ENCODE measurements at places on chromosomes 12 and 14.
A peak's percentile ranks its signal among the peaks of the same experiment; 100 is the strongest.

DNA sequence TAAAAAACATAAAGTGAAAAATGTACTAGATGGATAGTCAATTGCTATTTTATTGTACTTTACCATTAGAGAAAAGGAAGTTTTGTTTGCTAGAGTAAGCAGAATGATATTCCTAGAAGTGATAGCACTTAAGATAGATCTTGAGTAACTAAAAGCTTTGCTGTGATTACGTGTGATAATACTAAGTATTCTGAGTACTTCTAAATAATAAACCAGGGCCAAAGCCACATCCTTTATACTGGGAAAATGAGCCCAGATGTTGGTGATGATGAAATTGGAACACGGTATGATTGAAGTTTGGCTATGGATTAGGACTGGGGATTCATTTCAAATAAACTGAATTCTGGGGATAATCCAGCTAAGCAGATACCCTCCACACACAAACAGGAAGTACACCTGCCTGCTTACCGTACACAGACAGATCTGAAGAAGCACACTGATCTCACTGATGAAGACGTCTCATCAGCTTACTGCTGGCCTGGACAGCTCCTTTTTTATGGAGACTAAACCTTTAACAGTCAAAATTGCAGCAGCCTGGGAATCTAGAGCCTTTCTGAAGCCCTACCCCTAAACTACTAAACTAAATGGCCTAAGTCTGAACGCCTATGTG lies 199.8 kb downstream of the LRFN5 start:
- DNase-seq: no peak

GRCh38 chr12:117836999-117837736 lies 131.6 kb downstream of the KSR2 start:
- DNase-seq: peak; percentile 77

GRCh38 chr12:123543541-123543940 lies 10.0 kb upstream of the RILPL1 start:
- no peak for DNase-seq

DNA sequence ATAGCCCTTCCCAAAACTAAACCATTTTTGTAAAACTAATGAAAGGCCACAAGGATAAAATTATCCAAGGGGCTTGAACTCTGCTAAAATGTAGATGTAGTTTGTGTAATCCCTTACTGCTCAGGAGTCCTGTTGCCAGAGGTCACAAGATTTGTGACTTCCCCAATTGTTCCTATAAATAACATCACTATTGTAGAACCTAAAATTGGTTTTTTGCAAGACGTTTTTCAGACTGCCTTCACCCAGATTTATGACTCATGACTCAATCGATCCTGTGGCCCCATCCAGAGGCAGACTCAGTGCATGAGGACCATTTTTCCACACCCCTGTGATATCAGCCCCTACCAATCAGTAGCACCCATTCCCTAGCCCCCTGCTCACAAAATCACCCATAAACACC lies 61.5 kb upstream of the RASSF8 start:
- DNase-seq: no peak

- DNase-seq: no peak
Measured at GRCh38 chr14:93331728-93332396, 974 bp downstream of the BTBD7 start.

DNA sequence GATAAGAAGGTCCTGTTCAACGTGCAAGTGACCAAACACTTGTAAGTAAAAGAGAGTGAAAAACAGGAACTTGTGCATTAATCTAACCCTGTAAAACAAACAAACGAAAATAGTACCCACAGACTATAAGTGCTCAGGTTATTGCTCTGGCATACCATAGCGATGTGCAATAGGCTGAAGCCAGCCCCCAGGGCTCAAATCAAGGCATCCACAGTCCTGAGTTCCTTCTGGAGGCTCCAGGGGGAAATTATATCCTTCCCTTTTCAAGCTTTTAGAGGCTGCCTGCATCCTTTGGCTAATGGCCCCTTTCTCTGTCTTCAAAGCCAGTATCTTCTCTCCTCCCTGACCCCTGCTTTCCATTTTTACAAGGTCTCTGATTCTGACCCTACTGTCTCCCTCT lies 8.1 kb upstream of the CMAS start:
- no peak for DNase-seq

DNA sequence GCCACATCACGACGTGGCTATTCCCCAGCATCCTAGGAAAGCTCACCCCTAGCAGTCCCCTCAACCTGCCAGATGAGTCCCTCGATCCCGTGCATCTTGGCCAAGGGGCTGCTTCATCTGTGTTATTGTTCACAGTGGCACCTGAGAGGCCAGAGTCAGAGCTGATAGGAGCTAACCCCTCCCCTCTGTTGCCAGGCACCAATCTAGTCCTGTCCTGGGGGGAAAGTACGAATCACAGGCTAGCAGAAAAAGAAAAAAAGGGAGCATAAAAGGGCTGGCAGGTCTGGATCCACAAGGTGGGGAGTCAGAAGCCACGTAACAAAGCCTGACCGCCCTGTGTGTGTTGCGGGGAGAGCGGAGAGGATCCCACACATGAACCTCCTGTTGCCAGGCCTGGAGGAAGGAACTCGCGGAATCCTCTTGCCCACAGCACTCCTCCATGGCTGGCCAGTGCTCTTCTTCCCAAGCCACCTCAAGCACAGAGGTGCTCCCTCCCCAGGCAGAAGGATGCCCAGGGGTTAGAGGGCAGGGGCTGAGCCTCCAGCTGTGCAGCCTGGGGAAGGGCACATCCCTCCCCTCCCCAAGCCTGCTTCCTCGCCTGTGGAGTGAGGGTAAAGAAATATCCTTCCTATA lies 91.8 kb downstream of the ITPK1 start:
- no peak for DNase-seq

- no peak for DNase-seq
Measured at GRCh38 chr12:51621156-51621922, 30.3 kb downstream of the SCN8A start.

DNA sequence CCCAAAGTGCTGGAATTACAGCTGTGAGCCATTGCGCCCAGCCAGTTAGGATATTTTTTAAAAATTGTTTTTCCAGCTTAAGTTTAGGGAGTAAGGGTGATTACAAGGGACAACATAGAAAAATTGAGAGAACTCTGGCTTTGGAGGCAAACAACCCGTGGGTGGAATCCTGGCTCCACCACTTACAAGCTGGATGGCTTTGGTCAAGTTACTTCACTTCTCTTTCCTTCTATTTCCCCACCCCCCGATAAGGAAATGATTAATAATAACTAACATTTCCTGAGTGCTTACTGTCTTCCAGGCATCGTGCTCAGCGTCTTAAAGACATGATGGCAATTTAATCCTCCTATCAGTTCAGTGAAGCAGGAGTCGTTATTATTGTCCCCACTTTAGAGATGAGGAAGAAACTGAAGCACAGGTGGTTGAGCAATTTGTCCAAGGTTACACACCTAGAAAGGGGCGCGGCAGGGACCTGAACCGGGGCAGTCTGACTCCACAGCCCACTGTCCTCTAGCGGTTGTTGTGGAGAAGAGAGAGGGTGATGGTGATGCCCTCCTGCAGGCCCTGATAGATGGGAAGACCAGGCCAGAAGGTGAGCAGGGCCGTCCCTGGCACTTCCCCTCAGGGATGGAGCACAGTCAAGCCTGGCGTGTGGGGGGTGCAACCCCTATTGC lies 16.7 kb upstream of the FAIM2 start:
- DNase-seq: no peak

DNA sequence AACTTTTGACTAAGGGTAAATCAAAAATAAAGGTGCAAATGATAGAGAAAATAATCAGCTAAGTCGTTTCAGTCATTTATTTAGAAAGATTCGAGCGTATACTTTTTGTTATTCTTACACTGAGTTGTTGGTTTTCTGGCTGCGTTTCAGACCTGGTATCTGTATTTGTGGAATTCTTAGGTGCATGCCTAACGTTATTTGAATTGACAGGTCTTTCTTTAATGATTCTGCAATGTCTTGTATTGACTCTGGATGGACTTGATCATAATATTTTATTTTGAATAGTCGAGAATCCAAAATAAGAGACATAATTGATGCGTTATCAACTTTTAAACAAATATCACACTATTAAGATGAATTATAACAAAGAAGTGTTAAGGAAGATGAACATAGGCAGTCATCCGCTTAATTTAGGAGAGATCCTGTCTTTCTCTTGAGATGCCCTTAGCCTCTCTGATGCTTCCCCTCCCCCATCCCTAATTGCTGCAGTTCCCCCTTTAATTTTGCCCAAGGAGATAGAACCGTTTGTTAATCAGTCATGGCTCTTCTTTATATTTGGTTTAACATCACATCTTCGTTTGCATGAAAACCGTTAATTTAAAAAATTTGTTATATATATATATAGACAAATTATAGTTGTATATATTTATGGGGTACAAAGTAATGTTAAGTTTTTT lies 1.8 kb downstream of the ALX1 start:
- no peak for DNase-seq

DNA sequence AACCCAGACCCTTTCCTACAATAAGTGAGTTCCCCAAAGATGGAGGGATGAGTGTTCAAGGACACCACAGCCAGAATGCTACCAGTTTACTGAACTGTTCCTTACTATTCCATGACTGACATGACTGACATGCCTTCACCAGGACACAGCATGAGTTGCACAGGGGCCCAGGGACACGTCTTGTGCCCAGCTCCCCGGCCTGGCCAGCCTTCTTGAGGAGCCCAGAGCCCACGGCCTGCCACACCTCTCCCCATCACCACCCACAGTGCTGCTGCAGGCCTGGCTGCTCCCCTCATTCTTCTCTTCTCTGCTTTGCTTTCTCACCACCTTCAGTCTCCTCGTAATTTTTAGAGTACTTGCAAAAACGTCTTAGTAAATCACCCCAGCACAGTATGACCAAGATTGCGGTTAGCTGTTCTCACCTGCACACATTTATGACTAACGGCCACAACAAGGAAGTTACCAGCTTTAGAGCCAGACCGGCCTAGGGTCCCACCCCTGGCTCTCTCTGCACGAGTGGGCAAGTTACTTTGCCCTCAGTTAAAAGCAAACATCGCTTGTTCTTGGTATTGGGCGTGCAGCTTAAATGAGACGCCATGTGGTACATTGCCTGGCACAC lies 18.5 kb downstream of the PPP2R5E start:
- no peak for DNase-seq

DNA sequence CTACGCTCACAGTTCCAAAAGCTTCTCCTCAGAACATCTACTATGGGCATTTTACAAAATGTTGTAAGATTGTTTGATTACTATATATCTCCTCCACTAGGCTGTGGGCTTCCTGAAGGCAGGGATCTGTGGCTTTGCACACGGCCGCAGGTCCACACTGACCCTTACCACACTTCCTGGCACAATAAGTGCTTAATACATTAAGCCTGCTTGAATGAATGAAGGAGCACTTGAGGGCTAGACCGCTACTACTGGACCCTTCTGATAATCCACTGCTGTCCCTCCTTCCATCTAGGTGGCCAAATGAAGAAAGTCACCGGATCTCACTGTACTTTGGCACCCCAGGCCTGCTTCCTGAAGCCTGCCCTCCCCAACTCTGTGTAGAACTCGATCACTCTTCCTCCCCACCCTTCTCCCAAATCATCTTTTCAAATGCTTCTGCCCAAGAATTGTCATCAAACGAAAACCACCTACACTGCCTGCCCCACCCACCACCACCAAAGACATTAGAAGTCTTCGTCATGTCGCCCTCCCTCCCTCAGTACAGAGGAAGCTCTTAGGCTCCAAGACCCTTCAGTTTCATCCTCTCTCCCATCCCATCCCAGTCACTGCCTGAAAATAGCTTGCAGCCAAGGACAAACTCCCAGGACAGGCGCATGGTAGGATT lies 596 bp upstream of the ZBTB39 start:
- DNase-seq: peak; percentile 18

- no peak for DNase-seq
Measured at GRCh38 chr12:50220363-50220995, 53.3 kb upstream of the CERS5 start.

DNA sequence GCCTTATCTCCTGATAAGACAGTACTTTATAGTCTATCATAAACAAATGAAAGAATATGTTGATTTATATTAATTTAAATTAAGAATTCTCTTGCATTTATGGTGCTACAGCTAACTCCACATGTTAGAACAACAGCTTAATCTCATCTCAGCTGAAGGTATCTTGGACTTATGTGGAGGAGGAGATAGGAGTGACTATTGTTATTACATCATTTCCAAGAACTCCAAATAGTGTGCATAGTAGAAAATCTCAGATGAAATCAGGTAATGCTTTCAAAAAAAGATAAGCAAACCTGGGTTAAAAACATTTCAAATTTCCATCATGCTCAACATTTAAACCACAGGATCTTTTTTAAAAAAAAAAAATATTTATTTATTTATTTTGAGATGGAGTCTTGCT lies 31.3 kb upstream of the ISM2 start:
- DNase-seq: no peak

DNA sequence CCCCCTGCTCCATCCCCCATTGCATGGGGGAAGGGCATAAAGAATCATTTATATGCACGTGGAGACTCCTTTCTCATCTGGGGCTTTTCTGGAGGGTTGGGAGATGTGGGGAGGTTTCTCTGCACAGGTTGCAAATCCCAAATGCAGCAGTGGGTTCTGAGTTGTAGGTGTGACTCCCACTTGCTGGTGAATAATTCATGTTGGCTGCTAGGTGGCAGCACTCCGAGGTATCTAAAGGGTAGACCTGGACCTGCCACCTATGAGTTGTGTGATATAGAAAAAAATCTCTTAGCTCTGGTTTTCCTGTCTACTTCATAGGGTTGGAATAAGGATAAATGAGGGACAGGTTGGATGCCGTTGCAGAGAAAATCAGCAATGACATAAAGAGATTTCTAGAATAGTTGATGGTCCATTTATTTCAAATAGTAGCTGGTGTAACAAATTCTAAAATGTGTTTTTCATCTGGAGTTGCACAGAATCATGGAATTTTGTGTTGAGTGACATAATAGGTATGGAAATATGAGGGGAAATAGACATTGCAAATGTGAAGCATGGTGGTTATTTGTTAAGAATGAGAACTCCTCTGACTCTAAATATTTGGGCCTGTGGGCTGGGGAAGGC lies 4.6 kb downstream of the MARCHF9 start:
- DNase-seq: no peak

DNA sequence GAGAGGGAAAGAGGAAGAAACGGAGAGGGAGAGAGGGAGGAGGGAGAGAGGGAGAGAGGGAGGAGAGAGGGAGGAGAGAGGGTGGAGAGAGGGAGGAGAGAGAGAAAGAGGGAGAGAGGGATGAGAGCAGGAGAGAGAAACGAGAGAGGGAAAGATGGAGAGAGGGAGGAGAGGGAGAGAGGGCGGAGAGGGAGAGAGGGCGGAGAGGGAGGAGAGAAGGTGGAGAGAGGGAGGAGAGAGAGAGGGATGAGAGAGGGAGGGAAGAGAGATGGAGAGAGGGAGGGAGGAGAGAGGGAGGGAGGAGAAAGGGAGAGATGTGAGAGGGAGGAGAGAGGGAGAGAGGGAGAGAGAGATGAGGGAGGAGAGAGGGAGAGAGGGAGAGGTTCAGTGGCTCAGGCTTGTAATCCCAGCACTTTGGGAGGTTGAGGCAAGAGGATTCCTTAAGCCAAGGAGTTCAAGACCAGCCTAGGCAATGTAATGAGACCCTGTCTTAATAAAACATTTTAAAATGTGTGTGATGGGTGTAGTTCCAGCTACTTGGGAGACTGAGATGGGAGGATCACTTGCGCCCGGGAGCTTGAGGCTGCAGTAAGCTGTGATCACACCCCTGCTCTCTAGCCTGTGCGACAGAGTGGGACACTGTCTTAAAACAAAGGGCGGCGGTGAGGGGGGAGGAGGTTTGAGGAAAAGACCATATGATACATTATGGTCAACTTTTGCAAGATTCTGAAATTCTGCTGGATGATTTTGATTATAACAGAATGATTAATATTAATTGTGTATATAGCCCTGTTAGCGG lies 21.3 kb upstream of the SNRPF start:
- no peak for DNase-seq

- DNase-seq: no peak
Measured at GRCh38 chr12:66050283-66050576, 80.3 kb downstream of the LLPH start.

- no peak for DNase-seq
Measured at GRCh38 chr14:58944968-58945356, 243.5 kb upstream of the DAAM1 start.

Data from activated naive CD8-positive, alpha-beta T cell treated with anti-CD3 and anti-CD28 coated beads, Interleukin-2, amount 50 U/mL, for 24 hours (primary cell).